Activated naive CD8-positive, alpha-beta T cell treated with anti-CD3 and anti-CD28 coated beads for 36 hours (primary cell): ENCODE measurements at places on chromosomes 1 and 21.
A peak's percentile ranks its signal among the peaks of the same experiment; 100 is the strongest.

GRCh38 chr1:16215882-16216753, 3.7 kb upstream of the ARHGEF19 start:
- DNase-seq = peak; percentile 68

DNA sequence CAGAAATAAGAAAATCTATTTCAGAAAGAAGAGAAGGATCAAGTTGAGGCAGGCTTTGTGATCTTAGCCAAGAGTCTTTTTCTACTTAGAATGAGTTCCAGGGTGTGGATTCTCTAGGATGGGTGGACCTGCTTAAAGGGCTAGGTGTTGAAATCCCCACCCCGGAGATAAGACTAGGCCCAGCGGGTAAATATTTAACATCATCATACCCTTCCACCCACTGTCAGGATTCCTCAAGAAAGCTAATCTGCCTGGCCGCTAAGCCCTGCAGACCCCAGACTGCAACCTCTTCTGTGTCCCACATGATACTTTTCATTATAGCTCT, 5.8 kb downstream of the IGSF9 start:
- DNase-seq = no peak

DNA sequence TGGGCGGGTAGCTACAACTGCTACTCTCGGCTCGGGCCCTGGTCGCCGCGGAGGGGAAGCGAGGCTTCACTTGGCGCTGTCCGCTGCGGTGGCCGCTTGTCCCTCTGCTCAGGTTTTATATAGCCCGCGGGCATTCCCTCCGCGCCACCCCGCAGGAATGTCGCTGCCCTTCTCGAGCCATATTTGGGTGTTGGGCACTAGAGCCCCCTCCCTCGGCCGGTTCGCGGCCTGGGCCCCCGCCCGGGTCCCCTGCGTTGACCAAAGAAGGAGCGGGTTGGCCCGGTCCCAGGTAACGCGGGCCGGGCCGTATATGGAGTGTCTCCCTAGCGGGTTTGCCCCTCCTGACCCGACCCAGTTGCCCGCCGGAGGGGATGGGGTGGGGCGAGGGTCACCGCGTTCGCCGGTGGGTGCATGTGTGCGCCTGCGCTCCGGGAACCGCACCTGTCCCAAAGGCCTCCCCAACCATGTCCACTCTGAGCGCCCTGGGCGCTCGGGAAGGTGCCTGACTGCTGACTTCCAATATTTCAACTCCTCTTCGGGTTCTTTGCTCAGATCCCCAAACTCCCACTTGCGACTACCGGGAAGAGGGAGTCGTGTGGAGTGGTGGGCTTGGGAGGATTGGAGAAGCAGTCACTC, at the start of gene ACTA1:
ACTA1 (minus strand) TSS at position 90 of the 636 bp plus-strand sequence. CDS start 979 bp downstream, outside the sequence.
- no peak for DNase-seq

DNA sequence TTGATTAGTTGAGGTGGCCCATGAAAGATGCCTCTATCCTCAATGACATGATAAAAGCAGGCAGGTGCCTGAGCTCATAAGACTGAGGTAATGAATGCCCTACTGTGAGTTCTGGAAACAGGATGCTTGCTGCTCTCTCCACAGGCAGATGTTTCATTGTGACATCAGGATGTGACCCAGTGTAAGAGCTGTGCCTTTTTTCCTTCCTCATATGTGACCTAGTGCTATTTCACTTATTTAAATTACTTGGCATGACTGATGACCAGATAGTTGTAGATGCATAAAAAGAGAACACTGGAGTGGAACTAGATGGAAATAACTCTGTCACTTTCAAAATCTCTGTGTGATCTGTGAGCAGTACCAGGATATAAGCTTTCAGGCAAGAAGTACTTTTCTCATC, 31.9 kb downstream of the KIF14 start:
- no peak for DNase-seq

GRCh38 chr1:27504588-27505419, 14.8 kb upstream of the WASF2 start:
- DNase-seq = no peak

GRCh38 chr1:234735916-234736315, 125.9 kb upstream of the IRF2BP2 start:
- DNase-seq = no peak

- DNase-seq = no peak
Observed at GRCh38 chr1:241166625-241167024, 190.4 kb downstream of the RGS7 start.

GRCh38 chr21:25409978-25410377, 197.3 kb downstream of the MRPL39 start:
- DNase-seq = no peak

- no peak for DNase-seq
Observed at GRCh38 chr21:42319851-42320572, 4.8 kb upstream of the TFF3 start.

GRCh38 chr1:159889821-159890252, 10.1 kb downstream of the CFAP45 start:
- no peak for DNase-seq

GRCh38 chr1:244065960-244066388, 14.9 kb downstream of the ZBTB18 start:
- DNase-seq = no peak

- DNase-seq = no peak
Observed at GRCh38 chr1:221347706-221348105, 394.2 kb downstream of the DUSP10 start.

DNA sequence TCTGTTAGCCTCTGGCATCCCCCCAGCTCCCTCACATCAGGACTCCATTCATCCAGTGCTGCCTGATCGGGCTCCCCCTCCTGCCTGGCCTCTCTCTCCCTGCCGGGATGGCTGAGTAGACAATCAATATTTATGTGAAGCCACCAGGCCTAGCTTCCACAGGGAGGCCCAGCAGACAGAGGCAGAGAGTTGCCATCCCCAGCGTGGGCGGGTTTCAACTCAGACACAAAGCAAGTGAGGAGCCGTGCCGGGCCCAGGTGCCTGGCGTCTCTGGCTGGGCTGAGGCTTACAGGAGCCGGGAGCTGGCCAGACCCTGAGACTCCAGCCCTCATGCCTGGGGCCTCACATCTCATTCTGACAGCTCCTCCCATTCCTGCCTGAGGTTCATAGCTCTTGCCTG, 34.5 kb upstream of the ATP2B4 start:
- DNase-seq = no peak

DNA sequence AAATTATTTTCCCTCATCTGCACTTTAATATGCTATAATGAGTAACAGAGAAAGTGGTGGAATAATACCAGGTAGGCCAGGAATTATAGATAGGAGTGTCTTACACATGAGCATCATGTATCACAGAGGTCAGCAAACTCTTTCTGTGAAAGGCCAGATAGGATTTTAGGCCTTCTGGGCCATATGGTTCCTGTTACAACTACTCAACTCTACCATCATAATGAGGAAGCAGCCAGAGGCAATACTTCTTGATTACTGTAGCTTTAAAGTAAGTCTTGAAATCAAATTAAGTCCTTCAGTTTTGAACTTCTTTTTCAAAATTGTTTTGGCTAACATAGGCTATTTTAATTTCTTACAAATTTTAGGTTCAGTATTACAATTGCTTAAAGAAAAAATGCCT, 32.1 kb upstream of the IGSF3 start:
- no peak for DNase-seq
